Activated CD4-positive, alpha-beta T cell treated with anti-CD3 and anti-CD28 coated beads, Interleukin-2, amount 50 U/mL, for 24 hours (primary cell): ENCODE measurements at places on chromosomes 6 and 20.

DNA sequence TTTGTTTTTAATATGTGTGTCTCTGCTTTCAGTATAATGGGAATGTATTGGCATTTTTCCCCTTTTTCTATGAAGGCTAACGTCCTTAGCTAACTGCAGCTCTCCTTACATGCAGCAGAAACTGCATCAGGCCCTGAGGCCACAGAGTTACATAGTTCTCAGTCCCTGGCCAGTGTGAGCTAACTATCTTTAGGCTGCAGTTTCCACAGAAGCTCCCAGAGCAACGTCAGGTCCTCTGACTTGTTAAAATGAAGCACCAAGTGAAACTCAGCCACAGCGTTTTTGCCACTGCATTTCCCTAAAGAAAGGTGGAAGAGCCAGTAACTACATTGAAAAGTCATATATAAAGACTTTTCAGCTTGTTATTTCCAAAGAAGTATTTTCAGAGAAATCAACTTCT lies 244.7 kb downstream of the CBLN4 start:
- DNase-seq = no peak

GRCh38 chr20:21394551-21394950 lies 2.8 kb downstream of the NKX2-4 start:
- no peak for DNase-seq

- DNase-seq = no peak
Measured at GRCh38 chr6:125285936-125286335, 15.8 kb downstream of the HDDC2 start.

DNA sequence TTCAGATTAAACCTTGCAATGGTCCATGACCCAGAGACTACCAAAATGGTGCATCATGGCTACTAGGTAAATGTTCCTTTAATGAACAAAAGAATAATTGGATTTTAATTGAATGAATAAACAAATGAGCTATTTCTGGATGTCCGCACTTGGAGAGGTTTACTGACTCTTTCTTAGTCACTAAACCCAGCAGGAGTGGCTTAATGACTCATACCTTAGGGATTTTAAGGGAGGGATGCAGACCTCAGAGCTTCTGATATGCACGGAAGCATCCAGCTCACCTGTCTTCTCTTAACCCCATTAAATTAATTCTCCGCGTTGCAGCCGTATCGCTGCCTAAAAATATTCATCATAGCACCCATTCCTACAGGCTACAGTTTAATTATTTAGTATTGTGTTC lies 970.0 kb upstream of the SLC35B3 start:
- DNase-seq = no peak
